ENCODE measurements at places on chromosomes 3 and 15.

DNA sequence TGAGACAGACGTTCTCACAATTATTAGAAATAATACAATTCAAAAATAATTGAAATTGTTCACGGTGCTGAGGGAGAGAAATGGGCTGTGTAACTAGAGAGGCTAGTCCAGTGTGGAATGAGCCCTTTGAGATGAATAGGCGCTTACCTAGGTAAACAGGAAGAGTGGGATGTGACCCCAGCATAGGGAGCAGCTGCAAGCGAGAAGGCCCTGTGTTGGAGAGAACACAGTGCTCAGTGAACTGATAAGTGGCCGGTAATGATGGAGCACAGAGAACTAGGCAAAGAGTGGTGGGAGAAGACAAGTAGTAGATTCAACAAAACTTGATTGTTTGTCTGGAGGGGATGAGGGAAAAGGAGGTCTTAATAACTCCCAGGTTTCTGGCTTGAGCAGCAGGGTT lies 103.9 kb downstream of the HCN4 start:
- DNase-seq: no peak

DNA sequence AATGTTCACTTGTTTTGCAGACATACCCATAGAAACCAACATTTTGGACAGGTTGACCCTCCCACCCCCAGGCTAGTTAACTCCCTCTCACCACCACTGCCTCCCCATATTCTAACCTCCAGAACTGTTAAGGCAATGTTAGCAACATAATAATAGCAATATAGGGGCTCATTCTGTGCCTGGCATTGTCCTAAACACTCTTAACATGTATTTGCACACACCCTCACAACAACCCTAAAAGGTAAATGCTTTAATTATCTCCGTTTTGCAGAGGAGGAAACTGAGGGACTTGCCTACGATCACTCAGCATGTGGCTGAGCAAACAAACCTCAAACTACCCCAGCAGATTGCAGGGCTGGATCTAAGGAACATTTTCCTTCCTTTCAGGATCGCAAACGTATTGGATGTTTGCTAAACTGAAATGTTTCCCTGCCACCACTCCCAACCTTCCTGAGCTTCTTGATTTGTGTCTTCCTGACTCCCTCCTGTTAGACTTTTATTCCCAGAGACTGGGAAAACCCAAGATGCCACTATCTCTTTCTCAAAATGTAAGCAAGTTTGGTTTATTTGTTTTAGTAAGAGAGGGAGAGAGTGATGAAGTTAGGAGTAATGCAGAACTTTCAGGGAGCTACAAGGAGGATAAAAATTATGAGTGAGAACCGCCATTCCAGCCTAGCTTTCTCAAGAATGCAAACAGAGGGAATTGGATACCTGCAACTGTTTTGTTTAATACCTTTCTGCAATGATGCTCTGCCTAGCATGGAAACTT lies 1.3 kb downstream of the SCG5 start:
- no peak for DNase-seq

DNA sequence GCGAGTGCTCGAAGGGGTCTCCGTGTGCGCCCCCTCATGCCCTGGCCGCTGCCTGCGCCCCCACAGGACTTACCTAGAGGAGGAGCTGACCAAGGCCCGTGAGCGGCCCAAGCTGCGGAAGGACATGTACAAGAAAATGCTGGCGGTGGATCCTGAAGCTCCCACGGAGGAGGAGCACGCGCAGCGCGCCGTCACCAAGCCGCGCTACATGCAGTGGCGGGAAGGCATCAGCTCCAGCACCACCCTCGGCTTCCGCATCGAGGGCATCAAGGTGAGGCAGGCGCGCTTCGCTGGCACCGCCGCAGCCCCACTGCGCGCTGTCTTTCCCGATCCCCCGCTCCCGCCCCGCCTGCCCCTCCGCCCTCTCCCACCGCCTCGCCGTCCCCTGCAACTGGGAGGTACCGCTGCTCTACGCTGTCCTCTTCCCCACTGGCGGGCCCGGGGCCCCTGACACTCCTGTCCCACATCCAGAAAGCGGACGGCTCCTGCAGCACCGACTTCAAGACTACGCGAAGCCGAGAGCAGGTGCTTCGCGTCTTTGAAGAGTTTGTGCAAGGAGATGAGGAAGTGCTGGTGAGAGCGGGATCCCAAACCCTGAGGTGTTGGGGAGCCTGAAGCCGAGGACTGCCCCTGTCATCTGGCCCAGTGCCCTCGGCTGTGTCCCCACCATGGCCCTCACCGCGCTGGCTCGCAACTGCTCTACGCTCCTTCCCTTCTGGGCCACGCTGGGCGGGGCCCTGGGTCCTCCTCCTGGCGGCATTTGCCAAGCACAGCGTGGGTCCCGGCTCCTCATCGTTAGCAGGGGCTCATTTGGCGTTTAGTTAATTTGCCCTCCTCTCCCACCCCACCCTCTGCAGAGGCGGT lies 8.5 kb downstream of the ITPKA start:
- peak; percentile 42 for DNase-seq

DNA sequence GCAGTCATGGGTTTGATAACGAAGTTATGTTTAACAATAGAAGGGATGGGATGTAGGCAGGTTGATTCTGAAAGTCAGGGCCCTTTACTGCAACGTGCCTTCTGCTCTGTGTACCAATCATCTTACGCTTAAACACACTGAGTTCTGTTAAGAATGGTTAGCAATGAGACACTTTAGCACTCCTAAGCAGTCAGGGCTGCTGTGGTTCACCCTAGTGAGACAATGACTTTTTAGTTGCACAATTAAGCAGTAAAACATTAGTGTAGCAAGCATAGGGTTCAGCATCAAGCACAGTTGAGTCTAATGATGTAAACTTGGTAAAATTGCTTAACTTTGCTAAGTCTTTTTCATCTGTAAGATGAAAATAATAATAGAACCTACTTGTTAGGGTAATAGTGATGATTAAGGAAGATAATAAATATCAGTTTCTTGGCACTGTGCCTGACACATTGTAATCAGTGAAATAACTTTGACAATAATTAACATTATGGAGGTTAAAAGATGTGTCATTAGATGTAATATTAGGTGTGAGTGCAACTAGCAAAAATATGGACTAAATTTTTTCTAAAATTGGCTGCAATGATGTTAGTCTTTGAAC lies 484.2 kb upstream of the THBS1 start:
- no peak for DNase-seq

- no peak for DNase-seq
Measured at GRCh38 chr3:17340693-17341092, 401.7 kb downstream of the TBC1D5 start.

- no peak for DNase-seq
Measured at GRCh38 chr15:88748081-88748480, 55.2 kb upstream of the ACAN start.

GRCh38 chr3:127488141-127488672 lies 102.3 kb downstream of the TPRA1 start:
- DNase-seq: no peak

All from CD4-positive, alpha-beta T cell treated with Interleukin-12 subunit alpha and Interleukin-12 subunit beta, for 1 hour (primary cell).